ENCODE measurements at places on chromosomes 6 and 20.

DNA sequence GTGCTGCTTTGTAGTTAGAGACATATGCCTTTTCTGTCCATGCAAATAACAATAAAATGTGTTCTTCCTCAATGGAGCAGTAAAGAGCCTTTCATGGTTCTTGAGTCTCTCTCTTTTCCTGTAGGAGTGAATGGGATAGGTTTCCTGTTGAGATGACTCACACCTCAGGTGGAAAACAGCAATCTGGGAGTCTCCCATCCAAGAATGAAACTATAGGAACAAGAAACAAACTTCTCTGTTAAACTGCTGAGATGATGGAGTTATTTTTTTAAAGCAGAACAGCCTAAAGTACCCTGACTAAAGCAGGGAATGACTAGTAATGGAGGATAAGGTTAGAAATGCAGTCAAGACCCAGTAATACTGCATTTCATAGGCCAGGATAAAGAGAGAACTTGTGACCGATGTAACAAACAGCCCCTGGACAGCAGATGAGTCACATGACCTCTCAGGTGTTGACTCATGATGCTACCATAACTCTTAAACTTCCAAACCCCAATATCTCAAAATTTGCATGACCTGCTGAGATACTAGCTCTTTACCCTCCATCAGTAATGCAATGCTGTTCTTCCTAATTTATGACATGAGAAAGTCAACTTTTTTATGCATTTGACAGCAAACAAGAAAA lies 548.9 kb downstream of the CBLN4 start:
- DNase-seq = no peak

- no peak for DNase-seq
Observed at GRCh38 chr20:2804041-2804828, 3.8 kb upstream of the CPXM1 start.

DNA sequence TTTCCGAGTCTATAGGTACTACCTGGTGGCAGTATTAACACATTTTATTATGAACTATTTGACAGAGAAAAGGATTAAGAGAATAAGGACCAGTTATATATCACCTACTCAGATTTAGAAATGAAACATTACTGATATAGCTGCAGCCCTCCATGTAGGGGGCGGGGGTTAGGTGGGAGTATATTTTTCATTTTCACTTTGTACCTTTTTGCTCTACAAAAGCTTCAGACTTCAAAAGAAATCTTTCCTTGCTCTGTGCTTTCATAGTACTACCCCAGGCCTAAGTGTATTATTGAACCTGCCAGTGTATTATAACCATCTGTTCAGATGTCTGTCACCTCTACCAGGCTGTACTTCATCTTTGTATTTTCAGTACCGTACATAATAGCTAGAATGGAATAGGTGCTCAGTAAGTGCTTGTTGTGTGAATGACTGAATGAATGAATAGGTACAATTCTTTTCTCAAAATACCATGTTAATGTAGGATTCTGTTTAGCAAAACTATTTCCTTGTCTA lies 43.0 kb downstream of the CDKAL1 start:
- no peak for DNase-seq

GRCh38 chr6:43630980-43631619 lies 2.0 kb upstream of the GTPBP2 start:
- no peak for DNase-seq

DNA sequence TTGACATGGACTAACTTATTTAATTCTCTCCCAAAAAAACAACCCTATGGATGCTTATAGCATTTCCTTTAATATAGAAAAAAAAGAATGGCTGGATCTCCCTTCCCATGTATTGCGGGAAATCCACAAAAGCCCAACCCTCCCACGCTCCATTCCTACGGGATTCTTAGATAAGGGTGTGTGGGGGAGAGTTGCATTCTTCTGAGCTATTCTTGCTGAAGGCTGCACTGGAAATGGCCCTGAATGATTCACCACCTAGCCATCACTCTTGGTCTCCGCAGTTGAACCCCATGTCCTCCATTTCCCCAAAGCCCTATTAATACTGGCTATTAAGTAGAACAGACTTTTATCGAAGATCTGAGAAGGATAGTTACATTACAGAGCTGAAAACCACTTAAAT lies 41.9 kb upstream of the ADGRF5 start:
- no peak for DNase-seq

- no peak for DNase-seq
Observed at GRCh38 chr6:35962779-35963560, 42.1 kb upstream of the SRPK1 start.

- DNase-seq = no peak
Observed at GRCh38 chr6:34358389-34358905, 34.0 kb downstream of the NUDT3 start.

DNA sequence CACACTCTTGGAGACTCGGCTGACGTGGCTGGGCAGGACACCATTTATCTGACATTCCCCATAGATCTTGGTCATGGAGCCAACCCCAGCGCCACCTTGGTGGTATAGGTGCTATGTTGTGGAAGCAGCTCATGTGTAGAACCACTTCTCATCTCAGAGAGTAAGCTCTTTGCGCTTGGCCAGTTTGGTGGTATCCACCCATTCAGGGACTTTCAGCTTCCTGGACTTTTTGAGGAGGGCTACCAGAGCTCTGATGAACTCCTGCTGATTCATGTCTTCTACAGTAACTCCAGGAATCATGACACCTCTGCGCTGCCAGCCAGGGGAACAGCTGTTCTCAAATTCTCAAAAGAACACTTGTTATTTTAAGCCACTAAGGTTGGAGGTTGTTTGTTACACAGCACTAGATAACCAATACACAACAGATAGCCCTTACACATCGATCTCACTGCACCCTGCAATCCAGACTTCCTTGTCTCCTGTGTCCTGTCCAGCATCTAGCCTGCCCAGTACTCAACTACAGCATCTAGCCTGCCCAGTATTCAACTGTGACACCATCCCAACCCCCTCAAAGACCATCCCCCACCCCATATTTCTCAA lies 86.0 kb upstream of the SLC22A16 start:
- no peak for DNase-seq

DNA sequence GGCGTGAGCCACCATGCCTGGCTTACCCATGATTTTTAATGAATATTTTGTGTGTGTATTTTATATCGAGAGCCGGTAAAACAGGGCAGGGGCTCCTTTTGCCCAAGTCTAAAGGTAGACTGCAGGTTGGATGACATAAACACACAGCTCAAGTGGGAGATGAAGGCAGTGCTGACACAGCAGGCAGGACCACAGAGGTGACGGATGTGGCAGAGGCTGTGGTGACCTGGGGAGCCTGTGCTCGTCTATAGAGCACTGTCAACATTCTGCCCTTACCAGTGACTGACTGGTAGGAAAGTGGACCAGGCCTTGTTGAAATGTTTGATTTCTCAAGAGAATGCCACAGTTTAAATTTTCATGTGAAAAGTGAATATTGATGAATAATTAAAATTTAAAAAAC lies 137.5 kb downstream of the ZFP64 start:
- no peak for DNase-seq

DNA sequence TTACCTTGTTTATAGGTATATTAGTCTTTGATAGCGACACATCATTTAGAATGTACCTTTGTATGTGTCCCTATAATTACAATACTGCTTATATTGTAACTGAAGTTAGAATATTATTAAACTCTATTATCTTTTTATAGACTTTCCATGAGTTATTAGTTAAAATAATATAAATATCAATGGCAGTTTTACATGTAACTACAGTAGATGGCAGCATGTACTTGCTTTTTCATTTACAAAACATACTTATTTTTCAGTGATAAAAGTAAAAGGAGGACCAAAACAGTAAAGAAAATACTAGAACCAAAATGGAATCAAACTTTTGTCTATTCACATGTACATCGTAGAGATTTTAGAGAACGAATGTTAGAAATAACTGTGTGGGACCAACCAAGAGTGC lies 364.3 kb downstream of the RIMS1 start:
- DNase-seq = no peak

- no peak for DNase-seq
Observed at GRCh38 chr20:20473657-20474056, 105.8 kb downstream of the INSM1 start.

DNA sequence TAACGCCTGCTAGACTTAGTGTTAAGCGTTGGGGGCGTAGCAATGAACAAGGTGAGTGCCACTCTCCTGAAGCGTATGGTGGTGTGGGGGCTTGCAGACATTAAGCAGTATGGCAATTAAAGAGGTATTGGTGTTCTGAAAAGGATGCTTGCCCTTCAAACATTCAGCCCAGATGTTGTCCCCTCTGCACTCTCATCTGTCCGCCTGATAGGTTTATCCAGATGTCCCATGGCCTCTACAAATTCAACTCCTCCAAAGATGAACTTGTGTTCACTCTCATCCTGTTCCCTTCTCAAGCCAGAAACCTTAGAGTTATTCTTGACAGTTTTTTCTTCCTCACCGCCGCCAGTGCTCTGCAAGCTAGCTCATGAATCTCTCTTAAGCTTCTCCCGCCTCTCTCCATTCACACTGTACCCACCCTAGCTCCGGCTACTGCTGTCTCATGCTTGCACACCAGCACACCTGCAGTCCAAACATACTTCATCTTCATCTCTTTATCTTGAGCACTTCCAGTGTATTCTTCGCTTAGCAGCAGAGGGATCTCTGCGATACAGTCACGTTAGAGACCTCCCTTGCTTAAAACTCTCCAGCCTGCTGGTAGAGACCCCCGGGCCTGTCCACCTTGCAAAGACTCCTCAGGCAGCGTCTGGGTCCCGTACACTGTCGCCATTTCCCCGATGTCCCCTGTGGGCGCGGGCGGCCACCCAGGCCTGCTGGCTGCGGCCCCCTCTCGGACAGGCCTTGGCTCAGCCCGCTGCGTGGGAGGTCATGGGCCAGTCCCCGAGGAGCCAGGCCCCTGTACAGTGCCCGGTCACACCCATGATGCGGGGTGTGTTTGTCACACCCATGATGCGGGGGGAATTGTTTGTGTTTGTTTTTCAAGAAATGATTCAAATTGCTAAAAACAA lies 962 bp downstream of the DDX27 start:
- no peak for DNase-seq

- DNase-seq = no peak
Observed at GRCh38 chr20:37511610-37512275, 9.3 kb upstream of the NNAT start.

GRCh38 chr6:45000833-45001232 lies 327.3 kb upstream of the RUNX2 start:
- DNase-seq = no peak

GRCh38 chr20:38186788-38187221 lies 21.7 kb upstream of the TGM2 start:
- DNase-seq = no peak

GRCh38 chr6:106370639-106371038 lies 10.1 kb downstream of the CRYBG1 start:
- DNase-seq = no peak
